ENCODE measurements at places on chromosomes 4 and X.

DNA sequence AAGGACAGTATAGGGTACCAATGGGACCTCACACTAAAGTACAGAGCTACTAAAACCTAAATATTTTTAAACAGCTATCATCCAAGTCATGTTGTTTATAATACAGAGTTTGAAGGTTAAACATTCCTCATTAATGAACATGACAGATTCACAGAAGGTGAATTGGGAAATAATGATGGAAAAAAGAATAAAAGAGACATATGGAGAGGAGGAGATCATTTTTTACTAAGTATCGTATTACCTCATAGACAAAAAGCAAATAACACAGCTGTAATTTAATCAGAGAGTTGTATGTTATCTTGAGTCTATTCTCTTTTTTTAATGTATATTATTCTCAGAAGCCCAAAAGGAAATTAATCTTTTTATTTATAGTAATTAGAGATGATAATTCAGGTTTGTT lies 7.9 kb downstream of the PLK4 start:
- DNase-seq = no peak

DNA sequence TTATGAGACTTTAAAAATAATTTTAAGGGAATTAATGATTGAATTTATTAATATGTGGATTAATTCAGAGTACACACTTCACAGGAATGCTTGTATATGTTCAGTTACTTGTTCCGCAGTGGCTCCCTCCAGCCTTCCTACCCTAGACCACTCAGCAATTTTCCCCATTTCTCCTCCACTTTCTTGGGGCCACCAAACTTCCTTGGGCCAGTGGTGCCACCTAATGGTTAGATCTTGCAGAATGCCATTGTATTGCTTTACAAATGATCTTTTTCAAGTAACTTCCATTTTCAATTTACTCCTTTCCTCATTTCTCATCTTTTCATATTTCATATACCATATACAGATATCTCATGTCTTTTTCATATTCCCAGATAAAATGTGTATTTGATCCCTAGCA lies 3.6 kb upstream of the RNF175 start:
- DNase-seq = no peak

DNA sequence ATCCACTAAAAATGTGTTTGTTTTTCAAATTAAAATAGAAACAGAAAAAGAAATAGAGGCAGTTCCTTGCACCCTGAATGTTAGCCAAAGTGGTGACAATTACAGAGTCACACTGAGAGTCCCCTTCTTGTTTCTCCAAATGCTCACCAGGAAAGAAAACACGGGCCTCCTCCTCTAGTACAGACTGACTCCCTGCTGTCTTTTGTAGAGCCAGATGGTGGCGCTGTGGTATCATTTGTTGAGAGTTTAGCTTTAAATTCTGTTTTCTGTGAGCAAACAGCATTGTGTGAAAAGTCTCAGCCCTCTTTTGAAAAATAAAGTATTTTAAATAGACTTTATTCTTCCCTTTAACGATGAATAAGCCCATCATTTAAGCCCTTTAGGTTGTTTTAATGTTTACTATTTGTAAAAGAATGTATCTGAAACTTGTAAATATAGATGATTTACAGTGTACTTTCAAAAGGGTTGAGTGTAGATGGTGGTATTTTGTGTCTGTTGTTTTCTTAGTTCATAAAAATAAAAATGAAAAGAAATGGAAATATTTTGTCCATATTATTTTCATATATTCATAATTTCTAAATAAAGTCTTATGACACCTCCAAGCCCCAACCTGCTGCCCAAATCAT lies 36.9 kb upstream of the ATOH1 start:
- DNase-seq = peak; percentile 2

GRCh38 chr4:16597845-16598596 lies 300.4 kb downstream of the LDB2 start:
- DNase-seq = no peak

DNA sequence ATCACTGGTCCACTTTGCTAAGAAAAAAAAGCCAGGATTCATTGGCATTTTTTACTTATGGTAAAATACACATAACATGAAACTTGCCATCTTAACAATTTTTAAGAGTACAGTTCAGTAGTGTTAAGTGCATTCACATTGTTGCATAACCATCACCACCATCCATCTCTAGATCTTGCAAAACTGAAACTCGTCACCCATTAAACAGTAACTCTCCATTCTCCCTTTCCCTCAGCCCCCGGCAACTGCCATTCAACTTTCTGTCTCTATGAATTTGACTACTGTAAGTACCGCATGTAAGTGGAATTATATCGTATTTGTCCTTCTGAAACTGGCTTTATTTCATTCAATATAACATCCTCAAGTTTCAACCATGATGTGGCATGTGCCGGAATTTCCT lies 56.3 kb upstream of the LNX1 start:
- DNase-seq = no peak

DNA sequence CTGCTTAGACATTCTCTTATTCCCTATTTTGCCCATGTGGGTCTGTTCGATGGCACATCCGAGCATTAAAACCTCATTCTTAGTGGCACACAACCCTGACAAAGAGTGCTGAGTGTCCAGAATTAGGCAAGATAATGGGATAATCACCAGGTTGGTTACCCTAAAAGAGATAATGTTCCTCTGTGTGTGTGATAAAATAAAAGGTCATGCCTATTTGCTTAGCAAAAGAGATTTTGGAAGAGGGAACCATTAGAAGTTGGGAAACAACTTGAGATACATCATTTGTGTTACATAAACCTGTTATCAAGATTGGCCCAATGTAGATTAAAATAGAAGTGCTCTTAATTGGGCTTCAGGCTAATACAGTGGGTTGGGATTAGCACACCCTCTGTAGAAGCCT lies 182.7 kb downstream of the NWD2 start:
- no peak for DNase-seq

DNA sequence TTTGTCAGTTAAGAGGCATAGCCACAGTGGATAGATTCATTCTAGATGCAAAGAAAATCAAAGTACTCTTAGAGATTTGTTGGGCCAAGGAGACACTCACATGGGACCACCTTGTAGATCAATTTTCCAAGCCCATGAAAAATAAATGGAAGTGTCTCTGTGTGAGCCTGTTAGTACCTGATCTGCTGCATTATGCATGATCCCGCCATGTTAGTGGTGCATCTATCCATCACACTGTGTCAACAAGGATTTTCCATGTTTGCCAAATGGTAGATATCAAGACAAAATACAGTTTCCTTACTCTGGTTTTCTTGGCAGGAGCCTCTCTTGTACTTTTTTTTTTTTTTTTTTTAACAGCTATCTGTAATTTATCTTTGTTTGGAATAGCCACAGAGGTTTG lies 112.4 kb downstream of the EGF start:
- no peak for DNase-seq

- DNase-seq = no peak
These were observed 140.6 kb upstream of the GPC4 start for GRCh38 chrX:133555782-133556458.

DNA sequence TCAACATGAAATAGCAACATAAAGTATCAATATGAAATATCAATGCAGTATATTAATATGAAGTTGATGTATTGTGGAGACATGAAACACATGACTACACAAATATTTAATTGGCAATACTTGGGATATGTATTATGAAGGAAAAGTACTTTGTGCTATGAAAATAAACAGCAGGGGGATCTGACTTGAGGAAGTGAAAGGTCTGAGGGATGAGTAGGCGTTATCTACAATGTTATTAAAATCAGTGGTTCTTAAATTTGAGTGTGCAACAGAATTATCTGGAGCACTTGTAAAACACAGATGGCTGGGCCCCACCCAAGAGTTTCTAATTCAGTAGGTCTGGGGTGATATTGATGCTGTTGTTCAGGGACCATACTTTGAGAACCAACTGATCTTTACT lies 27.4 kb upstream of the ARX start:
- no peak for DNase-seq
